ENCODE measurements at places on chromosomes 13 and 19.

DNA sequence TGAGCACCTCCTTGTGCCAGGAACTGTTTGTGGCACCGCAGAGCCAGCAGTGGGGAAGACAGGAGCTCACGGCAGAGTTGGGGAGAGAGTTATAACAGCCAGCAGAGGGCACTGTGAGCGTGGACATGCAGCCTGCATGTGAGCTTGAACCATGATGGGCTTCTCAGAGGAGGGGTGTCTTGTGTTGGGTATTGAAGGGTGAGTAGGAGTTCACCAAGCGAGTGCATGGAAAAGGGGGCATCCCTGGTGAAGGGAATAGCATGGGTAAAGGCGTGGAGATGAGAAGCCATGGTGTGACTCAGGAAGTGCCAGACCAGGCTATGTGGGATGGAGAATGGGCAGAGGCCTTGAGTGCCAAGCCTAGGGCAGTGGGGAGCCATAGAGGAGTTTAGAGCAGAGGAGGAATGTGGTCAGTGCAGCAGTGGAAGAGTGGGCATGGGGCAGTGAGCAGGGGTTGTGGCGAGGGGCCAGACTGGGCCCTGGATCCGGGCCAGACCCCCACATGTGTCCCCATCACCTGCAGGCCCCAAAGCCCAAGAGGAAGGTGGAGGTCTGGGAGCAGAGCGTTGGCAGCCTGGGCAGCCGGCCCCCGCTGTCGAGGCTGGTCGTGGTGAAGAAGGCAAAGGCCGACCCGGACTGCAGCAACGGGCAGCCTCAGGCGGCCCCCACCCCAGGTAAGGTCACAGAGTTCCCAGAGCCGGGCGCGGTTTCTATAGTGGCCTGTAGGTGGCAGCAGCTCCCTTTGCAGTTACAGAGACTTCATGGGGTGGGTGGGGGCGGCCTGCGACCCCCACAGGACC, 11.8 kb upstream of the SHD start:
- peak; percentile 32 for DNase-seq

- no peak for DNase-seq
Observed at GRCh38 chr19:19543640-19544039, 5.6 kb downstream of the CILP2 start.

DNA sequence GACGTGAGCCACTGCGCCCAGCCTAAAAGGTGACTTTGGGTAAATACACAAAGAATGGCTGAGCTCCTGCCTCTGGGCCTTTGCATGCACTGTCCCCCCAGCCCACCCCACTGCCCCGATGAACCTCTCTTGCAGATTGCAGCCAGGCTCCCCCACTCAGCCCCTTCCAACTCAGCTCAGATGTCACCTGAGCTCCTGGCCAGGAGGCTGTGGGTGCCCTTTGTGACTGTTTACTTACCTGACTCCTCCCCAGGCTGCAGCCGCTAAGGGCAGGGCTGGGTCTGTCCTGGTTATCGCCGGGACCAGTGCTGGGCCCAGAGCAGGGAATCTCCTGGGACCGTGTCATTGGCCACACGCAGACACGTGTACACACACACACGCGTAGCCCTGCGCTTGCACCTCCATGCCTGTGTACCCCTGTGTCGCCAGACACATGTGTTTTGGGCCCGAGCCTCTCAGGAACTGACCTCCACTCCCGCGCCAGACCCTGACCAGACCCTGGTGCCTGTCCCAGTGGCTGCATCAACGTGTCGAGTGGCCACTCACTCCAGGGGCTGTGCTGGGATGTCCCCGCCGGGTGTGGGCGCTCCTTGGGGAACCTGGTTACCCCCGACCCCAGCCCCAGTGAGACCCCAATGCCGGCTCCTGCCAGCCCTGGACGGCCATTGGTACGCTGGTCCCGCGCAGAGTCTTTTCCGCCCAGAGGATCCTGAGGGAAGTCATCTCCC, 18.7 kb downstream of the EFNA2 start:
- DNase-seq = no peak

DNA sequence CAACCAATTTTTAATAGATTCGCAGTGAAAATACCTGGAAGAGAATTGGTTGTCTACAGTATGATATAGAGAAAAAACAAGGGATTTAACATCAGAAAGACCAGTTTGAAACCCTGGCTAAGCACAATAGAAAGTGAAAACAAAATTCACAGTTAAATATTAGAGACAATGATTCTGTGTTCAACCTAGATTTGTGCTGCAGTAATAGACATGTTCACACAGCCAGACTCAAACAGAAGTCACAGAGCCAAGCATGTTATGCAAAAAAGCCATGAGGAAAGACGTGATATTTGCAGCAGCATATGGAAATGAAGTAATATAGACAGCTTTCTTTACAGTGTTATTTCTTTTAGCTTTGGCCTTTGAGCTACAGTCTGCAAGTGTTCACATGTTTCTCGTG, 48.1 kb downstream of the SCEL start:
- DNase-seq = no peak

GRCh38 chr13:26558074-26558805, 757 bp downstream of the WASF3 start:
- DNase-seq = no peak
